Body of pancreas (tissue), 4 donors: ENCODE measurements at places on chromosomes 7 and 10. TPM values are rescaled to one million over a fixed set of nuclear protein-coding genes. Genes with fewer than 3 reads are reported as not detected.

- H3K4me3 ChIP-seq, result no peak overlapping the region
- no peaks in the 10 kb centered on the region for H3K27me3 ChIP-seq
- H3K36me3 ChIP-seq, result no peaks in the 10 kb centered on the region
- H3K4me1 ChIP-seq, result no peaks in the 10 kb centered on the region
- H3K27ac ChIP-seq, result no peak overlapping the region
Observed at GRCh38 chr7:69782917-69783684, 184.8 kb downstream of the AUTS2 start.

DNA sequence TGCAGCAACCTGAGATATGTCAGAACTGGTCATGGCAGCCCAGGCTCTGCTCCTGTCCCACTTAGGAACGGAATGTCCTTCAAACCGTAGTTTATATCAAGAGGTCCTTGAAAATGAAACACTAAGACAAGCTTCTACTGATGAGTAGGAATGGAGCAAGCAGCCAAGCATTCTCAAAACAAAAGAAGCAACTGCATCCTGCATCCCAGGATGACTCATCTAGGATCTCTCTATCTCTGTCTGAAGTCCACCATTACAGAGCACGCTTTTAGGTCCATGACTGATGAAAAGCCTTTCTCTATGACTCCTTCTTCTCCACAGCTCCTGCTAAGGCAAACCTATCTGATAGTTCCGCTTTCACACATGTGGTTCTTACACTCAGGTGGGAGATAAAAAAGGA is 16.3 kb downstream of the MBL2 start:
- no peaks in the 10 kb centered on the region for H3K4me1 ChIP-seq
- H3K4me3 ChIP-seq, result no peak overlapping the region
- no peaks in the 10 kb centered on the region for H3K27me3 ChIP-seq
- no peak overlapping the region for H3K27ac ChIP-seq

The TMEM176B gene
- total RNA-seq, result 36.3 TPM

GRCh38 chr7:29084832-29085231 is 61.5 kb downstream of the CPVL start:
- H3K27me3 ChIP-seq, result no peaks in the 10 kb centered on the region
- H3K4me1 ChIP-seq, result peaks cover 8% of the 10 kb centered on the region

The CYP2W1 gene
- total RNA-seq, result not detected

The RAB18 gene
- 18.2 TPM for total RNA-seq

DNA sequence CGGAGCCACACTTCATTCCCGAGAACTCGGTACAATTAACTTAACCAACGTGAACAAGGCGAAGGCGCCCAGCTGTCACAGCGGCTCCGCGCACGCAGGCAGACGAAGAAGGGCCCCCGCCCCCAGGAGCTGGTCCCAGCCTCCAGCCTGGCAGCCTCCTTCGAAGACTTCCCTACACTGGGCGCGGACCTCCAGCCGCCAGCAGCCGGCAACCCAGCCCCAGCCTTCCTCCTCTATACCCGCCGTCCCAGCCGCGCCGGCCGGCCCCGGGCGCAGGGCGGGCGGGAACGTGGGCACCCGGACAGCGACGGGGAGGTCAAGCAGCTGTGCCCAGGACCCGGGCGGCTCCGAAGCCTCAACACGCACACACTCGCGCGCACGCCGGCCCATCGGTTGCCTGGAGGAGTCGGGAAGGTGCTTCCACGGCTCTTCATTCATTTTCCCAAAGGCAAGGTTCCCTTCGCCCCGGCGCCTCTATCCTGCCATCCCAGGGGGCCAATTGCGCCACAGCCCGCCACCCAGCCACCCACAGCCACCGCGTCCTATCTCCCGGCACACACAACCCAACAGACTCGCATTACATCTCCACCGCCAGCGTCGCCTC is 1.6 kb downstream of the CHST15 start:
- H3K4me1 ChIP-seq, result peaks cover 55% of the 10 kb centered on the region
- peak overlapping the region; percentile 88 for H3K27ac ChIP-seq
- H3K27me3 ChIP-seq, result no peaks in the 10 kb centered on the region
- H3K36me3 ChIP-seq, result no peaks in the 10 kb centered on the region

DNA sequence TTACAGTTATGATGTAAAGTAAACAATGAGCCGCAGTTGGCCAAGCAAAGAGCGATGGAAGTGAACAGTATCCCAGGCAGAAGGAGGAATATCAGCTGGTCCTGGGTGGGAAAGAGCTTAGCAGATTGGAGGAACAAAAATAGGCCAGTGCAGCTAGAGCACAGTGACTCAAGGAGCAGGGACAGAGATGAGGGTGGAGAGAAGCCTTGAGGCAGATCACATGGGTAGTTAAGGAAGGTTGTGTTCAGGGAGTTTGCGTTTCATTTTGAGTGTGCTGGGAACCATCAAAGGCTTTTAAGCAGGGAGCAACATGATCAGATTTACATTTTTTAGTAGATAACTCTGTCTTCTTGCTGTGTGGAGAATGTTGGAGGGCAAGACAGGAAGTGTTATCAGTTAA is 113.6 kb downstream of the OAT start:
- no peak for DNase-seq
- no peaks in the 10 kb centered on the region for H3K4me1 ChIP-seq
- H3K36me3 ChIP-seq, result no peaks in the 10 kb centered on the region
- H3K27ac ChIP-seq, result no peak overlapping the region

- H3K27ac ChIP-seq, result no peak overlapping the region
- no peak for DNase-seq
- H3K4me3 ChIP-seq, result no peak overlapping the region
- no peaks in the 10 kb centered on the region for H3K27me3 ChIP-seq
- H3K36me3 ChIP-seq, result no peaks in the 10 kb centered on the region
- peaks cover 88% of the 10 kb centered on the region for H3K4me1 ChIP-seq
Observed at GRCh38 chr7:129911790-129912189, 41.0 kb downstream of the UBE2H start.

DNA sequence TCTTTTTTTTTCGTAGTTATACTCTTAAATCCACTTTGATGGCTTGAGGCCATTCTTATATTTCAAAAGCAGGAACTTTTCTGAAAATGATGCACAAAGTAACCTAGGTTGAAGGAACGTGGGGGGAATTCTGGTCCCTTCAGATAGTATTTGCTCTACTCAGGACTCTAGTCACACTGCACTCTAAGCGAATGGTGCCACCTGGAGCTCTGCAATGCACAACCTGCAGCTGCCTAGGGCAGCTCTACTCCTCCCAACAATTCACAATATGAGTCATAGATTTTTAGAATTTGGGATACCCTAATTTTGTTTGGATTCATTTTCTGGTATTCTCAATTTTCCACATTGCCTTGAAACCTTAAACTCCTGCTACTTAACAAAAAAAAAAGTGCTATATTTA is 17.3 kb downstream of the SYPL1 start:
- peaks cover 18% of the 10 kb centered on the region for H3K36me3 ChIP-seq
- no peak overlapping the region for H3K4me3 ChIP-seq
- H3K27ac ChIP-seq, result no peak overlapping the region
- DNase-seq, result no peak
- peaks cover 6% of the 10 kb centered on the region for H3K4me1 ChIP-seq

- H3K36me3 ChIP-seq, result no peaks in the 10 kb centered on the region
- H3K4me1 ChIP-seq, result peaks cover 17% of the 10 kb centered on the region
- H3K27ac ChIP-seq, result no peak overlapping the region
- H3K4me3 ChIP-seq, result no peak overlapping the region
- DNase-seq, result no peak
Observed at GRCh38 chr7:100163006-100163531, 4.5 kb upstream of the TRAPPC14 start.

DNA sequence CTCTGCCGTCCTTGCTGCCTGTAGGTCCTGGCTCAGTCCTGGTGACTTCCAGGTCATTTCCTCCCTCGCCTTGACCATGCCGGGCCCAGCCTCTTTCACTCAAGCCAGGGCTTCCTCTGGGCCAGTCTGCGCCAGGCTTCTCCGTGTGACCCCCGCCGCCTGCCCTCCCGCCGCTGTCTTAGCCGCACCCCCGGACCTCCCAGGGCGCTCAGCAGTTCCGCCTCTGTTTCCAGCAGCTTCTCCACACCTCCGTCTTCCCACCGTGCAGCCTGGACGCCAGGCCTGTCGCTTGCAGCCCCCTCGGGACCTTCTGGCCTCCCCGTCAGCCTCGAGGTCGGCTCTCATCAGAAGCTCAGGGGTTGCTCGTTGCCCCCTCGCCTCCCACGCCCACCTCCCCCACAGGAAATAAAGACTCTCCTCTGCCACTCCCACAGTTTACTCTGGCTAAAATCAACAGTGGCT is 123.0 kb upstream of the FZD8 start:
- peak overlapping the region; percentile 5 for H3K4me3 ChIP-seq
- peak; percentile 30 for DNase-seq
- H3K36me3 ChIP-seq, result no peaks in the 10 kb centered on the region
- no peaks in the 10 kb centered on the region for H3K27me3 ChIP-seq
- peaks cover 5% of the 10 kb centered on the region for H3K4me1 ChIP-seq
